Activated naive CD4-positive, alpha-beta T cell (primary cell): ENCODE measurements at places on chromosomes 2 and 18.
A peak's percentile ranks its signal among the peaks of the same experiment; 100 is the strongest.

DNA sequence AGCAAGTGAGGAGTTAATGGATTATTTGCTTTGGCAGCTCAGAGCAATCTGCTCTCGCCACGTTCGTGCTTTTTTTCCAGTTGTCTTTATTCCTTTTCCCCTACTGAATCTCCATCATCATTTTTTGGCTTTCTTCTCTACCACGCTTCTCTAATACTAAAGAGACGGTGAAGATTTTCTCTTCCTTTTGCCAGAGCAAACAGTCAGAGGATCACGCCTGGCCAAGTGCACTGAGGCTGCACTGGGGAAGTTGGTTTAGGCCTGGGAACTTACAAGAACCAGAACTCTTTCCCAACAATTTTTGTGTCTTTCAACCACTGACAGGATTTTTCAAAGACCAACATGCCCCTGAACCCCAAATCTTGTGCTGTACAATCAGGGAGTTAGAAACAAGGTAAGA is 172.3 kb downstream of the PID1 start:
- DNase-seq = no peak

DNA sequence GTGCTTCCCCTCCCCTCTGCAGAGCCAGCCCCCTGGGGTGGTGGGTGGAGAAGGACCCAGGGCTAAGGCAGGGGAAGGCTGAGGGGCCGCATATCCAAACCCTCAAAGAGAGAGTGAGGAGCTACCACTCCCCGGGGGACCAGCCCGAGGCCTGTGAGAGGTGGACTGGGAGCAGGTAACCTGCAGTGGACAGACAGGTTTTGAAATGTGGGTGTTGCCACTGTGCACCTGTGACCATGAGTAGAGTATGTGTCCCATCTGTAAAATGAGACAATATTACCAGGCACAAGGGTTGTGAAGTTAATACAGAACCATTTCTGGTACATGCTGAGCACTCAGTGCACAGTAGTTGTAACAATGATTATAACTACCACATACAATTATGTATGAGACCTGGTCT is 51.2 kb upstream of the POMC start:
- no peak for DNase-seq

DNA sequence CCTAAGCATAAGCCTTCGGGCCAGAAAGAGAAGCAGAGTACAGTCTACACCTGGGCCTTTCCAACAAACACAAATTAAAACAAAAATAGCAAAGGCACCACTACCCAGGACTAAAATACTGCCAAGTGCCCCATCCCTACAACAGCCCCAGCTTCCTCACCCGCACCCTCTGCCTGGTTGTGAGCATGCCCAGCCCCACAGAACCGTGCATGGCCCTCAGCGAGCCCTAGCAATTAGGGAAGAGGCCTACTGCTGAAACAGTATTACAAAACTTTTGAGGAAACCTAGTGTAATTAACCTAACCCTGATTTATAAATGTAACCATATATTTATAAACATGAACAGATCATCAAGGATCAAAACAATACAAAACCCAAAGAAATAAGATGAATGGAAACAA is 44.2 kb downstream of the FARSB start:
- no peak for DNase-seq

GRCh38 chr2:85355073-85355410 is 473 bp downstream of the ELMOD3 start:
- DNase-seq = peak; percentile 38

DNA sequence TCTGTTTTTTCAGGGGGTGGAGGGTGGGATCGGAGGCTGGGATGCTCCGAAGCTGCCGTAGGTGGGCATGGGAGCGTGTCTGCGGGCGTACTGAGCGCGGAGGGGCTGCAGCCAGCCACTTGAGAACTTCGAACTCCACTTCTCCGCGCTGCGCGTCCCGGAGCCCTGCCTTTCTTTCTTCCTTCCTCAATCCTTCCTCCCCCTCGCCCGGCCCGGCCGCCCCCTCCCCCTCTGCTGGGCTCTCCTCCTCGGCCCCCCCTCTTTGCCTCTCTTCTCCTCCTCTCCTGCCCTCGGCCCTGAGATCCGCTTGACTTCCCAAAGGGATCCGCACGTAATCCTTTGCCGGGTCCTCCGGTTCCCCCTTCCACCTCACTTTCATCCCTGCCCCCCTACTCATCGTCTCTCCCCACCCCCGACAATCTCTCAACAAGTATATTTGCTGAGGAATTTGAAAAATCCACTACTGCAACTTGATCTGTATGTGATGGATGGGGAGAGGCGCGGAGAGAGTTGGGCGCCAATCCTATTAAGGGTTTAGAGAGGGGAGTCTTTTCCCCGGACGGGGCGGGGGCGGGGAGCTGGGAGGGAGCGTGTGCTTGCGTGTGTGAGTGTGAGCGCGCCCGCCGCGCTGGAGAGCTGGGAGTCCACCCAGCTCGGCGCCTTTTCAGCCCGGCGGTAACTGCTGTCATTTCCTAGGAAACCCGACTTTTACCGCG is 1.1 kb downstream of the GLI2 start:
- DNase-seq = no peak

DNA sequence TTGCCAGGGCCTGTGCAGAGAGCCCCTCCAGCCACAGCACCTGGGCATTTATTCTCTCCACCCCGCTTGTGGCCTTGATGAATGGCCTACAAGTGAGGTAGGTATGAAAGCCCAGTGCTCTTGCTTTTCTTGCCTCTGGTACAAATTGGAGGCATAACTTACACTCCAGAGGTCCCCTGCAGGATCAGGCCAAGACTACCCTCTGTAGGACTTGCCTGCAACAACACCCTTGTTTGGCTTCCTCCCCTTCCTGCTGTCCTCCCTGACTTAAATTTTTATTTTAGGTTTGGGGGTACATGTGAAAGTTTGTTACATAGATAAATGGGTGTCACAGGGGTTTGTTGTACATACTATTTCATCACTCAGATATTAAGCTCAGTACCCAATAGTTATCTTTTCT is 95.7 kb downstream of the CDC42EP3 start:
- DNase-seq = no peak

DNA sequence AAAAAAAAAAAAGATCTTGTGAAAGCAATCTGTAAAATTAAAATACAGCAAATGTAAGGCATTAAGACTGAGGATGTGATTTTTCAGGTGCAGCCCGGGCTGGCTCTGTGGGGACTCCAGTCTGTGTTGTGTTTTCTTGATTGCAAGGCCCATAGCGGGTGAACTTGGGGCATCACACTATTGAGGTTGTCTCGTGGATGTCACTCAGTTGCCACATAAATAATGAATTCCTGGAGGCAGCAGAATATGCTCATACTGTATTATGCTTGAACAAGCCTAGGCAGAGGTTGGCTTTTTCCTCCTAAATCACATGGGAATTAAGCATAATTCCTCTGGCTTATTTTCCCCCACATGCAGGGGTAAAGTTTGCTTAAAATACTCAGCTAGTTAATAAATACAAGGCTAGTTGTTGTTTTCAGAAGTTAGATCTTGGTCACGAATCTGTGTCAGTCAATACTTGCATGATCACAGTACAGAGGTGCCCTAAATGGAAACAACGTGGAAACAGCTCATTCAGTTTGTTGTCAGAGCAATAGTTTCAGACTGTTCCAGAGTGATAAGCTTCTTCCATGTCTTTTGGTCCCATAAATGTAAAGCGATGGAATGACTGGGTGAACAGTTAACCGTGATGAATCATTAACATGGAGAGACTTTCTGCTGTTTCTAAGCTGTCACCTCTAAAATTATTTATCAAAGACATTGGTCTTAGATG is 16.4 kb downstream of the GEMIN6 start:
- no peak for DNase-seq

GRCh38 chr2:140567734-140568133 is 1563.1 kb downstream of the LRP1B start:
- DNase-seq = no peak

- DNase-seq = no peak
Measured at GRCh38 chr2:50515638-50516037, 516.3 kb downstream of the NRXN1 start.

DNA sequence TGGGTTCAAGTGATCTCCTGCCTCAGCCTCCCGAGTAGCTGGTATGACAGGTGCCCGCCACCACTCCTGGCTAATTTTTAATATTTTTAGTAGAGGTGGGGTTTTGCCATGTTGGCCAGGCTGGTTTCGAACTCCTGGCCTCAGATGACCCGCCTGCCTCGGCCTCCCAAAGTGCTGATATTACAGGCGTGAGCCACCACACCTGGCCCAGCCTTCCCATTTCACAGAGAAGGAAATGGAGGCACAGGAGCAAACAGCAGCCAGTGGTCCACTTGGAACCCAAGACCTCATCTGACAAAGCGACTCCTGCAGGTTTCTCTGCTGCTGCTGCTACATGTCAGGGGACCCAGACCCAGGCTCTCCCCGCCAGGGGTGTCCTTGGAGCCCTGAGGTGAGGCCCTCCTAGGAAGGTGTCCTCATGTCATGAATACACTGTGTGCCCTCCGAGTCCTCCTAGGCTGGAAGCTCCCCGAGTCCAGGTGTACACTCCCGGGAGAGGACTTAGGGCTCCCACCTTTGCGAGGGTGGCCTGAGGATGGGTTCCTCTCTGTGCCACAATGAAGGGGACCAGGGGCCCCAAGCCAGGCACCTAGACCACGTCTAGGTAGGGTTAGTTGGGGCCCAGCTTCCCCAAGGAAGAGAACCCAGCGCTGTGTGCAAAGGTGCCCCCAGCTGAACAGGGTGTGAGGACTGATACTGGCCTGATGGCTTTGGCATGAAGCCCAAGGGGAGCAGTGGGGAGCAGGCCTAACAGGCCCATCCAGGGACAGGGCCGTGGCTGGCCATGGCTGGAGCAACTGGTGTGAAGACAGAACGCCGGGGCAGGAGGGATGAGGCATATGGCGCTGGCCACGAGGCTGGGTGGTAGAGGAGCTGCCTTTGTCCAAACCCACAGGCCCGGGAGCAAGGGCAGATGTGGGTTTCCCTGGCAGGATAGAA is 56.1 kb downstream of the HS6ST1 start:
- no peak for DNase-seq

DNA sequence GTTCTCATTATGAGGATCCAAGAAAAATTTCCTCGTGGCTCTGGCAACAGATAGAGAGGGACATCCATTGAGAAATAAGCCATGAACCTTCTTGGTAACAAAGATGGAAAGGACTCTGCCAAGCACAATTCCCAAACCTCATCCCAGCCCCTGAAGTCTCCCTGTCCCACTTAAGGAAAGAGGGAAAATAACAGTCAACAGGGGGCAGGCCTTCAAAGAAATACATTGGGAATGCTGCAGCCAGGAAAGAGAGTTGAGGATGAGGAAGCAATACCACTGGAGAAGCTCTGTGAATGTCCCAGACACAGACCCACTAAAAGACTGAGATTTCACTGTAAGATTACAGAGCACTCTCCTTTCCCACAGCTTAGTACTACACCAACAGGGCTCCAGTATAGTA is 93.2 kb downstream of the CD226 start:
- no peak for DNase-seq

GRCh38 chr2:44498551-44498950 is 136.8 kb downstream of the CAMKMT start:
- no peak for DNase-seq

GRCh38 chr2:31401580-31401979 is 13.0 kb downstream of the XDH start:
- no peak for DNase-seq

GRCh38 chr18:35905436-35905835 is 67.0 kb upstream of the RMP24 start:
- DNase-seq = no peak

- DNase-seq = no peak
Measured at GRCh38 chr2:239179851-239180371, 220.9 kb downstream of the HDAC4 start.

- DNase-seq = no peak
Measured at GRCh38 chr2:64212801-64213321, 68.6 kb upstream of the PELI1 start.

DNA sequence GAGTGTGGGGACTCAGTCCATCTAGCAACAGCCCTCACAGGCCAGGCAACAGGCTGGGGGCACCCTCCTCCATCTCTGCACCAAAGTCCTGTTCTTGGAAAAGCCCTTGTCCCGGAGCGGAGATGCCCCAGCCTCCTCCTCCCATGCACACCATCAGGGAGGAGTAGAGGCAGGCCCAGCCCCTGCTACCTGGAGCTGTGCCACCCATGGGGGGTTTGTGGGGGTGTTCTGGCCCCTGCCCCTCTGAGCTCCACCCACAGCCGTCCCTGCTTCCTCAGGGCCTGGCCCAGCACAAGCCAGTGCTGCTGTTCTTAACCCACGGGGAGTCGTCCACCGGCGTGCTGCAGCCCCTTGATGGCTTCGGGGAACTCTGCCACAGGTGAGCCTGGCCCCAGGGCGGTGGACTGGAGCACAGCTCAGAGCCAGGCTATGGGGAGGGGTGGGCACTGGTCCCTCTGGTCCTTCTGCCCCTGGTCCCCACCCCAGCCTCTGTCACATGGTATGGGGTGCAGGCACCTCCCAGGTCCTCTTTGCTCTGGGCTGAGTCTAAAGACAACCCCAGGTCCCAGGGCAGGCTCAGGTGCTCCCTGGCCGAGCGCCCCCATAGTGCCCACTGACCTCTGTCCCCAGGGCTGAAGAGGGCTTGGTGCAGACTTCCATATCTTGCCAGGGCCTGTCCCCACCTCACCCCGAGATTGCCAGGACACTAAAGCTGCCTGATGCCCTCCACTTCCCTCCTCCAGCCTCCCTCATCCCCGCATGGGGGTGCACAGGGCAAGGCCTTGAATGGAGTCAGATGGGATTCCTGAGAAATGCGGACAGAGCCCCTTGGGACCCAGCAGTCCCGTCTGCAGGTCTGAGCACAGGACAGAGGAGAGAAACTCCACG is 2.7 kb downstream of the AGXT start:
- no peak for DNase-seq

- DNase-seq = no peak
Measured at GRCh38 chr2:160433466-160434140, 60.0 kb downstream of the RBMS1 start.
